ENCODE measurements at places on chromosomes 13 and 19. TPM values are rescaled to one million over a fixed set of nuclear protein-coding genes. Genes with fewer than 3 reads are reported as not detected.

DNA sequence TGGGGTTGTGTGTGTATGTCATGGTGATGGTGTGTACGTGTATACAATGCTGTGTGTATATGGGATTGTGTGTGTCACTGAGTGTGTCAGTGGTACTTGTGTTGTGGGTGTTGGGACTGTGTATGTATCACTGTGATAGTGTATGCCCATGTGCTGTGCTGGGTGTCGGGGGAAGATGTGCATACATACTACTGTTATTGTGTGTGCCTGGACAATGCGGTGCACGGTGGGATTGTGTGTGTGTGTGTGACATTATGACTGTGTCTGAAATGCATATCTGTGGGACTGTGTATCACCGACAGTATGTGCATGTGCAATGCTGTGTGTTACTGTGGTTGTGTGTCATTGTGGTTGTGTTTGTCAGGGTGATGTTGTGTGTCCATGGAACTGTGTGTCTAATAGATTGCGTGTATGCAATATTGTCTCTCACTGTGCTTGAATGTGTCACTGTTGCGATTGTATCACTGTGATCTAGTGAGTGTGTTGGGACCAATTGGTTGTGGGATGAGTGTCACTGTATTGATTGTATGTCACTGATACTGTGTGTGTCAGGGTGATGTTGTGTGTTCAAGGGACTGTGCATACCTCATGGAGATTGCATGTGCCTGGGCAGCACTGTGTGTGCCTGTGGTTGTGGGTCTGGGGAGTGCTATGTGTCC lies 11.0 kb upstream of the BBC3 start:
- no peak overlapping the region for H3K4me3 ChIP-seq
- H3K27ac ChIP-seq: no peak overlapping the region
- H3K27me3 ChIP-seq: peaks cover 39% of the 10 kb centered on the region
- H3K4me1 ChIP-seq: peaks cover 50% of the 10 kb centered on the region
- H3K36me3 ChIP-seq: no peaks in the 10 kb centered on the region

DNA sequence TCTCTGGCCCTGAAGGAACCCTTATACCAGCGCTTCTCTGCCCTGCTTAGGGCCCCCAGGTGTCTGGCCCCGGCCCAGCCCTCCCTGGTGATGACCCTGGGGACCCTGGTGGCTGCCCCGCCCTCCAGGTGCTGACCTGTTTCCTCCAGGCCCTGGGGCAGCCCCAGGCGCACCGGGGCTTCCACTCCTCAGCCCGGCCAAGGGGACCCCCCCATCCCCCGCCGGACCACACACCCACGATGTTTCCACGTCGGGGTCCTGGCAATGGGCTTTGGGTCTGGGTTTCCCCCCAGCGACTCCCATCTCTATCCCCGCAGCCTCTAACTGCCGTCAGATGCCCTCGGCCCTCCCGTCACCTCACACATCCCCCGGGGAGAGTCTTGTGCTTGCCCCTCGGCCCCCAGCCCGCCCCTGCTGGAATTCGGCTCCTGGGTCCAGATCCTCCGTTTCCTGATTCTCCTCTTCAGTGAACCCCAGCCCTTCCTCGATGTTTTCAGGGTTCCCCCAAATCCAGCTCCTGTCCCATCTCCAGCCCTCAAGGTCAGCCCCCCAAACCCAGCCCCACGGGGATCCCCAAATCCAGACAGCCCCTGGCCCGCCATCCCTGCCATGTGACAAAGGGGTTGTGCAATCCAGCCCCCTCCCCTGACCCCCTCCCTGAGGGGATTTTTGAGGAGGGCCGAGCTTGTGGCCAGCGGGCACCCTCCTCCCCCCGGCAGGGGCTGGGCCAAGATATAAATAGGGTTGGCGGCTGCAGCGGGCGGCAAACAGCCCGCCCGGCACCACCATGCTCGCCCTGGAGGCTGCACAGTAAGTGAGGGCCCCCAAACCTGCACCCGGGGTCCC lies at the start of gene SPIB:
Gene SPIB, plus strand, starts transcription at position 763 of the 846 bp plus-strand sequence. Its CDS starts 25 bp downstream, at position 788.
- H3K4me3 ChIP-seq: peak within 1 kb of the TSS; percentile 83
- DNase-seq: peak; percentile 82
- H3K27ac ChIP-seq: peak within 1 kb of the TSS; percentile 98

GRCh38 chr13:50275392-50276063 lies 260.3 kb downstream of the KCNRG start:
- H3K4me1 ChIP-seq: no peaks in the 10 kb centered on the region
- no peak for DNase-seq
- no peak overlapping the region for H3K27ac ChIP-seq
- no peaks in the 10 kb centered on the region for H3K36me3 ChIP-seq
- H3K4me3 ChIP-seq: no peak overlapping the region
- no peaks in the 10 kb centered on the region for H3K27me3 ChIP-seq

- H3K4me3 ChIP-seq: no peak overlapping the region
- H3K27me3 ChIP-seq: no peaks in the 10 kb centered on the region
- H3K36me3 ChIP-seq: no peaks in the 10 kb centered on the region
- H3K27ac ChIP-seq: no peak overlapping the region
These were observed 804.2 kb upstream of the SLITRK1 start for GRCh38 chr13:84686458-84686857.

DNA sequence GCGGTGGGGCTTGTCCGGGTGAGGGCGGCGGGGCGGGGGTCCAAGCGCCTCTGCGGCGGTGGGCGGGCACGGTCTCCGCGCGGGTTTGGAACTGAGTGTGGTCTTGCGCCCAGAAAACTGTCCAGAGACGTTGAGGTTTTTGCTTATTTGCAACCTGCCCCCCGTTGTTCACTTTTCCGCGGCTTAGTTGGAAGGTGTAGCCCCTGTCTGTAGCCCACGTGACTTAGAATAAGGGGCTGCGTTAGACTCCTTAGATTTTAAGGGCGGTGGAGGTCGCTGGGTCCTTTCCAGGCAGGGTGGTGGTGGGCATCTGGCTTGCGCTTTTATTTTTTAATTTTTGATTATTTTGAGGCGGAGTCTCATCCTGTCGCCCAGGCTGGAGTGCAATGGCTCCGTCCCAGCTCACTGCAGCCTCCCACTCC lies 748 bp downstream of the RPS15 start:
- peaks cover 7% of the 10 kb centered on the region for H3K4me1 ChIP-seq
- peak overlapping the region; percentile 95 for H3K27ac ChIP-seq
- H3K27me3 ChIP-seq: no peaks in the 10 kb centered on the region
- DNase-seq: no peak
- H3K36me3 ChIP-seq: peaks cover 38% of the 10 kb centered on the region

- H3K4me1 ChIP-seq: peaks cover 51% of the 10 kb centered on the region
- no peak for DNase-seq
- H3K27me3 ChIP-seq: no peaks in the 10 kb centered on the region
- H3K27ac ChIP-seq: peak overlapping the region; percentile 99
- H3K36me3 ChIP-seq: no peaks in the 10 kb centered on the region
These were observed 558 bp upstream of the PPAN start for GRCh38 chr19:10105509-10106099.

GRCh38 chr13:80979035-80979641 lies 638.2 kb upstream of the SPRY2 start:
- no peaks in the 10 kb centered on the region for H3K4me1 ChIP-seq
- no peak overlapping the region for H3K4me3 ChIP-seq
- H3K36me3 ChIP-seq: no peaks in the 10 kb centered on the region
- DNase-seq: peak; percentile 43

GRCh38 chr19:28297036-28297435 lies 915.9 kb downstream of the UQCRFS1 start:
- H3K36me3 ChIP-seq: no peaks in the 10 kb centered on the region
- no peak overlapping the region for H3K4me3 ChIP-seq
- DNase-seq: no peak
- H3K27me3 ChIP-seq: no peaks in the 10 kb centered on the region
- H3K27ac ChIP-seq: no peak overlapping the region
- H3K4me1 ChIP-seq: no peaks in the 10 kb centered on the region

DNA sequence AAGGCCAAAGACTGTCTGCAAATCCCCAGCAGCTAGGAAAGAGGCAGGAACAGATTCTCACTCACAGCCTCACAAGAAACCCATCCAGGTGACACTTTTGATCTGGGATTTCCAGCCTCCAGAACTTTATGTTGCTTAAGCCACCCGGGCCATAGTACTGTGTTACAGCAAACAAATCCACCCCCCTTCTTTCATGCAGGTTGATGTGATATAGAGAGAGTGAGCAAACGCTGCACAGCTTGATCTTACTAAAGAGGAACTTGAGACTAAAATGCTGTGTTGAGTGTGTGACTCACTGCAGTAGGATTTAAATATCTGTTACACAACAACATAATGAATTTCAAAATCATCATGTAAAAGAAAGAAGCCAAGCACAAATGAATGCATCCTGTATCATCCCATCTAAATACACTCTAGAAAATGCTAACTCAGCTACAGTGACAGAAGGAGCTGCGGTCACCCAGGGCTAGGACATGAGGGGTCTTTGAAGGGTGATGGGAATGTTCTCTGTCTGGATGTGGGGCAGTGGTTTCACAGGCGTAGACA lies 32.2 kb downstream of the RCBTB2 start:
- peak; percentile 52 for DNase-seq
- peaks cover 30% of the 10 kb centered on the region for H3K4me1 ChIP-seq
- no peak overlapping the region for H3K4me3 ChIP-seq
- no peaks in the 10 kb centered on the region for H3K36me3 ChIP-seq
- no peak overlapping the region for H3K27ac ChIP-seq

DNA sequence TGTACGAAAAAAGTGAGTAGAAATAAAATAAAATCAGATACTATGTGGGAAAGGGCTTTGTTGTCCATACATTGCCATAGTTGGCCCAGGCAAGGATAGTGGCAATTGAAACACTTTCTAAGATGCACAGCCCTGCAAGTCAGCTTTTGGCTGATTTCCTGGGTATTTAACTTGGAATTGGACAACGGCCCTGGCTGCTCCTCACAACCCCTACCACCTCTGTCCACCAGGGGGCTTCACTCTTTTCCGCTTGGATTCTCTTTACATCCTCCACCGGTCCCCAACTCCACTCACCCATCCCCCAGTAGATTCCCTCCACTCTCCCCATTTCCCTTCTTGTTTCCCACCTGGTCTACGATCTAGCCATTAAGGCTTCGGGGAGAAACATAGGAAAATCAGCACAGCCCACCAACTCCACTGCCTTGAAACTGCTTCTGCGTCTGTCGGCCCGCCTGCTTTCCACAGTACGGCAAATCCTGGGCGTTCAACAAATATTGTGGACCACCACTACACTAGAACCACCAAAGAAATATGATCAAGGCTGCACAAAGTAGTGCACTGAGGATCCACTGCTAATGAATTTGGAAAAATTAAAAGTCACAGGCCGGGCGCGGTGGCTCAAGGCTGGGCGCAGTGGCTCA lies 48.6 kb upstream of the GTF3A start:
- peaks cover 11% of the 10 kb centered on the region for H3K27me3 ChIP-seq
- no peaks in the 10 kb centered on the region for H3K36me3 ChIP-seq
- H3K4me1 ChIP-seq: no peaks in the 10 kb centered on the region
- no peak overlapping the region for H3K4me3 ChIP-seq
- DNase-seq: peak; percentile 73
- H3K27ac ChIP-seq: no peak overlapping the region

GRCh38 chr19:58196901-58197616 lies 14.2 kb downstream of the ZNF274 start:
- peak overlapping the region; percentile 16 for H3K4me3 ChIP-seq
- H3K36me3 ChIP-seq: peaks cover 26% of the 10 kb centered on the region
- no peak overlapping the region for H3K27ac ChIP-seq
- H3K27me3 ChIP-seq: no peaks in the 10 kb centered on the region
- no peaks in the 10 kb centered on the region for H3K4me1 ChIP-seq

- H3K27ac ChIP-seq: no peak overlapping the region
- no peak for DNase-seq
- H3K4me3 ChIP-seq: no peak overlapping the region
- H3K27me3 ChIP-seq: no peaks in the 10 kb centered on the region
- H3K4me1 ChIP-seq: no peaks in the 10 kb centered on the region
These were observed 168.1 kb downstream of the PCDH17 start for GRCh38 chr13:57799624-57800023.

DNA sequence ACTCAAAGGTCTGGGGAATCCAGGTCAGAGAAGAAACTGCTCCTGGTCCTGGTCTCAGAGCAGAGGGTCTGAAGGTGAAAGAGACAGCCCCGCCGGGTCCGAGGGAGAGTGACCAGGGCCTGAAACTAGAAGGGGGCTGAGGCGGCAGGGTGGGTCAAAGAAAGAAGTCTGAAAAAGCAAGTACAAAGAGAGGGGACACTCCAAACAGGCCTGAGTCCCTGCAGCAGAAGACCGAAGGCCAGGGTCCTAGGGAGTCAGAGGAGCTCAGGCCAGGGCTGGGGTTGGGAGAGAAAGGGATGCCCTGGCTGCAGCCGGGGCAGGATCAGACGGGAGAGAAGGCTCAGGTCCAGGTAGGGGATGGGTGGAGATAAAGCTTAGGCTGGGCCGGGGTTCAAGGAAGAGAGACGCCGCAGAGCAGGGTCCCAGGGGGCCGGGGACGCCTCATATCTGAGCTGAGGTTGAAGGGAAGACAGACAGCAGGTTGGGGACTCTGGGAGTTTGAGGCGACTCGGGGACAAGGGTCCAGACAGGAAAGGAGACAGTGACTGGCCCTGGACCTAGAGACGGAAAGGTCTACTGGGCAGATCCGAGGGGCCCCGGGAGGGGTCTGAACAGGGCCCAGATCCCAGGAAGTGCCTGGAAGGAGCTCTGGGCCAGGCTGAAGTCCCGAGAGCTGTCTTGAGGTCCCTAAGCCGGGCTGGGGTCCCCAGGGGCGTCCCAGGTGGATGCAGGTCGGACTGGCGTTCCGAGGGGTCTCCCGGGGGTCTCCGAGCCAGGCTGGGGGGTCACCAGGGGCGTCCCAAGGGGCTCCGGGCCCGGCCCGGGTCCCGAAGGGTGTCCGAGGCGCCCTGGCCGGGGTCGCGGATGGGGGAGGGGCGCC lies 795 bp downstream of the MLLT1 start:
- H3K4me1 ChIP-seq: peaks cover 23% of the 10 kb centered on the region
- H3K4me3 ChIP-seq: peak overlapping the region; percentile 71
- H3K27ac ChIP-seq: peak overlapping the region; percentile 77
- H3K27me3 ChIP-seq: no peaks in the 10 kb centered on the region
- DNase-seq: peak; percentile 46
- no peaks in the 10 kb centered on the region for H3K36me3 ChIP-seq

DNA sequence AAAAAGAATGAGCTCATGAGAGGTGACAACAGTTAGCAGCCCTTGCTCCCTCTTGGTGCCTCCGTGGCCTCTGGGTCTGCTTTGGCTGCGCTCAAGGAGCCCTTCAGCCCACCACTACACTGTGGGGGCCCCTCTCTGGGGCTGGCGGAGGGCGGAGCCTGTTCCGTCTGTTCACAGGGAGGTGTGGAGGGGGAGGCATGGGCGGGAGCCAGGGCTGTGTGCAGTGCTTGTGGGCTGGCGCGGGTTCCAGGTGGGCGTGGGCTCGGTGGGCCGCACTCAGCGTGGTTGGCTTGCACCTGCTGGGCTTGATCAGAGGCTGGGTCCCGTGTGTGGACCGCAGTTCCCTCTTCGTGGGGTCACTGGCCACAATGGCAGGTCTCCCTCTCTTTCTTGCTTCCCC lies 953.4 kb upstream of the PRR20A start:
- no peak overlapping the region for H3K27ac ChIP-seq
- H3K36me3 ChIP-seq: no peaks in the 10 kb centered on the region
- no peaks in the 10 kb centered on the region for H3K4me1 ChIP-seq
- DNase-seq: no peak
- H3K4me3 ChIP-seq: no peak overlapping the region

GRCh38 chr13:96844195-96844594 lies 150.1 kb downstream of the OXGR1 start:
- H3K36me3 ChIP-seq: no peaks in the 10 kb centered on the region
- DNase-seq: no peak
- H3K4me1 ChIP-seq: no peaks in the 10 kb centered on the region
- H3K27me3 ChIP-seq: no peaks in the 10 kb centered on the region

CEACAM7 gene
- not detected for total RNA-seq

JAK3 gene
- total RNA-seq: 143 TPM

PSG6 gene
- not detected for total RNA-seq

SPC24 gene
- total RNA-seq: 0.15 TPM

ZNF446 gene
- total RNA-seq: 15.0 TPM
